ENCODE measurements at places on chromosomes 2 and 18.

GRCh38 chr2:20363578-20363977 is 12.9 kb upstream of the PUM2 start:
- DNase-seq: no peak

DNA sequence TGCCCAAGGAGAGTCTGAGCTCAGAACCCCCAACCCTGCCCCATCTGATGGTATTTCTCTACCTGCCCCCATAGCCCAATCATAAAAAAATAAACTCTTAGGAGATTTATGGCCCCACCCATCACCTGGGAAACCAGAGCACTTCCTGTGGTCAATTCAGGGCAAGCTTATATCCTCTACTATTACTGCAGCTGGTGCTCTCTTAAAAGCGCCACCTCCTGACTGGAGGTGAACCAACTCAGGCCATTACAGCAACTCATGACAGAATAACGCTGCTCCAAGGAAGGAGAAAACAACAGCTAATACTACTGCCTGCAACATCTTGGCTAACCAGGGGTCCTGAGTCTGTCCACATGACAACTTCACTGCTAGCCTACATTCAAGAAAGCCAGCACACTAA is 195.7 kb downstream of the MTCL1 start:
- DNase-seq: no peak

GRCh38 chr2:58971511-58972360 is 730.6 kb upstream of the FANCL start:
- DNase-seq: no peak

DNA sequence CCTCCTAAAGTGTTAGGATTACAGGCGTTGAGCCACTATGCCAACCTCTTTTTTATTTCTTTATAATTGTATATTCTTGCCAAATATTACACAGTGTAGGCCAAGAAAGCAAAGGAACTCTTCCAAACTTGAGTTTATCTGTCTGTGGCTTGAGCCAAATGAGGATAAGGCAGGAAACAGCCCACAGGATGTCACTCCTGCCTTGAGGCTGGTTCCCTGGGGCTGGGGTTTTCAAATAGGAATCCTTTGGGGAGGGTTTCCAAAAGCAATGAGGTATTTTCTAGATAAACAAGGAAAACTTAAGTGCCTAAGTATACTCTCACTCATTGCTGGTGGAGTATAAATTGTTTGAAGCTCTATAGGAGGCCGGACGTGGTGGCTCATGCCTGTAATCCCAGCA is 56.4 kb downstream of the ADCY3 start:
- DNase-seq: no peak

DNA sequence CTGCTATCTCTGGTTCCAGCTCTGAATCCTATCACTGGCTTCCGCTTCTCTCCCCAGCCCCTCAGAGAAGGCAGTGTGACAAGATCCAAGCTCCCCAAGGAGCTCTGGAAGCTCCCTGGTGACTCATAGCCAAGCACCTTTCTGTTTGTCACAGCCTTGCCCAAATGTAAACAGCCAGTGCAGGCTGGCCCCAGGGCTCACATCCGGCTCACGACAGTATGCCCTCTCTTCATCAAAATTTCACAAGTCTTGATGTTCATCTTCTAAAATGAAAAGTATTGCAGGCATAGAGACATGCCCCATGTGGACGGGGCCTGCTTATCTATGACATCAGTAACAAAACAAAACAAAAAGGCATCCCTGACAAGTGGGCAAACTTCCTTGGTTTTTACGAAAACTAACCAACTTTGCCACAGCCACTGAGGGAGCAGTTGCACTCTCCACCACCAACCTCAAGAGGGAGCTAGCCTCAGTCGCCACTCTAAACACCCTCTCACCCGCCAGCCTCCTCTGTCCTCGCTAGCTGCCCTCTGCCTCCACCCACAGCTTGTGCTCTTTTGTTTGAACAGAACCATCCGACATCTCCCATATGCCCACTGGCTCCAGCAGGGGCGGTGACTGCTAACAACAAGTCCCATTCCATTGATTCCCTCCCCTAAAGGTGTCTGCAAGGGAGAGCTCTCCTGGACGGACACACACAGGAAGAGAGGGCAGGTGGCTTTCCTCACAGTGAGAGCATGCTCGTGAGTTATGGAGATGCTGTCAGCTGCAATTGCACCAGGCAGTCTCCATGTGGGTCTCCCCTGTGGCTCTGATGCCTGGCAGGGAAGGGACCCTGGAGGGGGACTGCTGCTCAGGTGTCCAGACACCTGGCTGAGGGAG is 71.0 kb upstream of the DAPL1 start:
- no peak for DNase-seq

- DNase-seq: no peak
Measured at GRCh38 chr2:219446101-219446504, 11.5 kb downstream of the SPEG start.

GRCh38 chr2:181457121-181457740 is at the start of gene ITGA4:
Gene ITGA4 (plus strand): TSS chr2:181457386. CDS start chr2:181457655, 269 bp downstream.
- peak; percentile 71 for DNase-seq

DNA sequence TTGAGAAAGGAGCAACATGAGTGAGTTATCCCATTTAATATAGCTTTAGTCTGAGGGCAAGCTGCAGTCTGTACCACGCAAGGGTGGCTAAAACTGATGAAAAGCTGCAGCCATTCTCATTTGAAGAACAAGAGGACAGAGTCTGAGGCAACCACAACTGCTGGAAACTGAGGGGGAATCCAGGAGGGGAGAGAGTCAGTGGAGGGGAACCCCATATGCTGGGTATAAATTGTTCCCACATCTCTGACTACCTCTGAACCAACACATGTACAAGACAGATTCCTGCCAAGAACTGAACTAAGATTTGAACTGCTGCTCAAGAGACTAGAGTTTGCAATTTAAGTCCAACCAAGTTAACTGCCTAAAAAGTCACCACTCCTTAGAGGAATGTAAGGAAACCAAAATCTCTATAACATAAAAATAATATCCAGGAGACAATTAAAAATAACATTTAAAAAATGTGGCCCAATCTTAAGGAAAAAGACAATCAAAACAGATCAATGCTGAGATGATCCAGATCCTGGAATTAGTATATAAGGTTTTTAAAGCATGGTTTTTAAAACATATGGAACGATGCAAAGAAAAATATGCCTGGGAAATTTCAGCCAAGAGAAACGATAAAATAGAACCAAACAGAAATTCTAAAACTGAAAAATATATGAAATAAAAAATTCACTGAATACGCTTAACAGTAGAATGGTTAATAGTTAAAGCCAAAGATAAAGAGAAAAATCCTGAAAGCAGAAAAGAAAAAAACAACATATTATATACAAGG is 11.2 kb downstream of the CWC22 start:
- no peak for DNase-seq

DNA sequence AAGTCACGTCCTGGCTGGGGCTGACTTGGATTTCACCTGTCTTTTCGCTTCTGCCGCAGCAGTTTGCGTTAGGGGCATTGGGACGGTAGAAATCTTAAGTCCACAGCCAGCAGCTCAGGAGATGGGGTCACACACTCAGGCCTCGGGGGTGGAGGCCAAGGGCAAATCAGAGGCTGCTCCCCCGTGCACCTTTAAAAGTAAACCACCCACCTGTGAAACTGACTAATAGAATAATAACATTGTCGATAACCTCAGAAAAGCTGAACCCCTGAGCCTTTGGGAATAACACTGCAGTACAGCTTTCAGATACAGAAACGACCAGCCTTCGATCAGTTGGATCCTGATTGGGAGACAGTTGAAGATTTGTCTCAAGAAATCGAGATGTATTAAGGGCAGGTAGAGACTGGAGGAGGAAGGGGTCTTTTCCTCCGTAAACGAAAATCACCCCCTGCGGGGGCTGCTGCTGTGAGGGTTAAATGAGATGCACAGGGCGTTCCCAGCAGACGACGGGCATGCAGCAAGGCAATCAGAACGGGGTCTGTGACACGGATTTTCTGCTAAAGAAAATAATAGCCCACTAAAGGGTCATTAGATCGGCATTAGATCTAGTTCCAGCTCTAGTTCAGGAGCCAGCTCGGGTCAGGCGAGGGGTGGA is 16.4 kb upstream of the NFATC1 start:
- no peak for DNase-seq

DNA sequence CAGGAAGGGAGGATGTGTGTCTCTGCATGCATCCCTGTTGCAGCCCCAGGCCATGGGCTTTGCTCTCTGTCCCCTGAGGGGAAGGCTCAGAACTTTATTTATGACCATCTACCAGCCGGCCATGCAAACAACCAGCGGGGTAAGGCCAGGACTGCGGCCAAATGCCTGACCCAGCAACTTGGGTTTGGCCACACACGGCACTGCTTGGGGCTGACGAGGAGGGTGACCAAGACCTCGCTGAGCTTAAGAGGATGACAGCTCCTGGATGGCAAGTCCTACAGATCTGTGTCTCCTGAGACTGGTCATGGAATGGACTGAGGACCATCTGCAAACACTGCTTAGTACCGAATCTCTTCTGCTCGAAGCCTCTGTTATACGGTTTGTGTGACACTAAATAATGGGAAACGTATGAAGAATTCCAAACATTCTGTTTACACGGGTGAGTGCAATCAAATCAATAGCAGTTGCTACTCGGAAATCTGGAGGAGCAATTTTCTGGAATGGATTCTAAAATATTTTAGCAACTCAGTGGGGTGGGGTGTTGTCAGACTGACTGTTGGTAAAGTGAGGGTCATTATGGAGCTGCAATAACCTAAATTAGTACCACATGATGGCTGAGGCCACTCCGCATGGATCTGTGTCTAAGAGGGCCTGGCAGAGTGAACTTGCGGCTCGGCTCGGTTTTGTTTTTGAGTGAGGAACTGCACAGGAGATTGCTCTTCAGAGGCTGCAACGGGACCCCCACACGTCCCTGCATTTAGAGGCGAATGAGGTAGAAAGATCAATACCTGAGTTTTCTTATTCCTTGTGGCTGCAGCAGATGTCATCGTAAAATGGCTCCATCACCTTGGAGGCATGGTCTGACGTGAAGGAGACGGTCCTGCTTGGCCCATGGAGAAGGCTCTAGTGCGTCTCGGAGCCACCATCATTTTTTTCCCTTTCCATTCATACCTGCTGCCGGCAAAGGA is 26.6 kb downstream of the TMEM18 start:
- peak; percentile 1 for DNase-seq

DNA sequence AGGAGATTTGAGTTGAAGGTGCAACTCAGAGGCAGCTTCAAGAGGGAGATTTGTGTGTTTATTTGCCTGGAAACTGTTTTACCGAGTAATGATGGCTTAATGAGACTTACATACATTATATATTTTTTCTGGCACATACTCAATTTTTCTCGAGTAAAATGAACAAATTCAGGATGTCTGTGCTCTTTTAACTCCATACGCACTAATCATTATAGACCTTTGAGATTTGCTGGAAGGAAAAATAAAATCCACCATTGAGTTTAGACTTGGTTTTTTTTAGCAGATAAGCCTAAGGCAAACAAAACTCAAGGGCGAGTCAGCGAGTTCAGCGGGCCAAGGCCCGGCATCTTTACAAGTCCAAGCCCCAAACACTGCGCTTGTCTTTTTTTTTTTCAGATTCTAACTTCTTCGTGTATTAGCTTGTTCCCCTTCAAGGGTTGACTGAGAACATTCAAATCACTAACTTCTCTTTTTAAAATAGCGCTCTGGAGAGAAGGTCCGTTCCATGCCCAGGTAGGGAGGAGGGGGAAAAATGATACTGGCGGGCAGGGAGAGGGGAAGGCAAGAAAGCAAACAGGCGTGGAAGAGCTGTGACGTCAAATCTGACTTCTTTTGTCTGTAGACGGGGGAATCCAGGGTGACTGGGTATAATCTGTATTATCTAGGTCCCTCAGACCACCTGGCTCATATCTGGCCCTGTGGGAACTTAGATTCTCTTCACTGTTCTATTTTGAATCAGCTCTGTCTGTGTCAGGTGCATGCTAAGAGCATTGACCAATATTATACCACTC is 72.7 kb upstream of the MAP3K20 start:
- DNase-seq: no peak

GRCh38 chr18:35038881-35039491 is 2.2 kb upstream of the MAPRE2 start:
- no peak for DNase-seq
